ENCODE measurements at places on chromosomes 7 and 10.

GRCh38 chr10:59865101-59865500 is 41.3 kb downstream of the CCDC6 start:
- no peak for DNase-seq

GRCh38 chr10:48317321-48317990 is 11.0 kb downstream of the MAPK8 start:
- DNase-seq = no peak

GRCh38 chr10:661597-662222 is 27.8 kb downstream of the DIP2C start:
- no peak for DNase-seq

GRCh38 chr10:102988404-102989314 is 70.6 kb downstream of the CNNM2 start:
- DNase-seq = no peak

DNA sequence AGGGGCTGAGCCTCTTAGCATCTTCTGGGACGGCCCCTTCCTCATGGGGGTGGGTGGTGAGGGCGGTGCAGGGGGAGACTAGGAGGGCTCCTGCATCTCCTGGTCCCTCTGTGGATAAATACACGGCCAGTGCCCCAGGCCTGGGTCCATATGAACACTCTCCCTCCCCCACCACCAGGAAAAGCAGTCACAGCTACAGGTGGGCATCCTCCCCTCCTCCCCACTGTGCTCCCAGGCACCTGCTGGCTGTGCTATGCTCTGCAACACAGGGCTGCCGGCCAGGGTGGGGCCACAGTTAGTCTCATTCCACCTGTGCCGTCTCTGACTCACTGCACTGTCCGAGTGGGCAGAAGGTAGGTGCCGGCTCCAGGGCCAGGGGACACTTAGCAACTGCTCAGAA is 87.3 kb upstream of the INSIG1 start:
- no peak for DNase-seq

- DNase-seq = no peak
Measured at GRCh38 chr10:98405422-98405821, 9.6 kb downstream of the PYROXD2 start.

GRCh38 chr10:62437696-62438095 is 63.5 kb downstream of the ZNF365 start:
- DNase-seq = no peak

GRCh38 chr10:10792681-10793080 is 225.0 kb upstream of the CELF2 start:
- no peak for DNase-seq

DNA sequence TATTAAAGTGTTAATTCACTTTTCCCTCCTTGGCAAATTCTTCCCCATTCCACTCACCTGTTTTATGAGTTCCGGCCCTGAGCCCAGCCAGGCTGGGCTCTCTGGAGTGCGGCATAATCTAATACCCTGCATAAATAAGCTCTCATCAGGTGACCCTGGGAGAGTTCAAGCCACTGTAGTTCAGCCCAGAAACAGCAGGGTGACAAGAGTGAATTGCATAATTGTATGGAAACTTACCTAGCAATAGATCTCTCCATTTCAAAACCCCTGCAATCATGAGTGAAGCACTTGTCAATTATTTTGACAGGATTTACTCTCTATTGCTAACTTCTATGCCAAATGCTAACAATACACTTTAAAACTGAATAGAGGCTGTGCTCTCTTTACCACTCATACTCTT is 94.7 kb downstream of the OSBPL3 start:
- DNase-seq = no peak

GRCh38 chr10:78170026-78170475 is 136.4 kb downstream of the RPS24 start:
- DNase-seq = no peak

DNA sequence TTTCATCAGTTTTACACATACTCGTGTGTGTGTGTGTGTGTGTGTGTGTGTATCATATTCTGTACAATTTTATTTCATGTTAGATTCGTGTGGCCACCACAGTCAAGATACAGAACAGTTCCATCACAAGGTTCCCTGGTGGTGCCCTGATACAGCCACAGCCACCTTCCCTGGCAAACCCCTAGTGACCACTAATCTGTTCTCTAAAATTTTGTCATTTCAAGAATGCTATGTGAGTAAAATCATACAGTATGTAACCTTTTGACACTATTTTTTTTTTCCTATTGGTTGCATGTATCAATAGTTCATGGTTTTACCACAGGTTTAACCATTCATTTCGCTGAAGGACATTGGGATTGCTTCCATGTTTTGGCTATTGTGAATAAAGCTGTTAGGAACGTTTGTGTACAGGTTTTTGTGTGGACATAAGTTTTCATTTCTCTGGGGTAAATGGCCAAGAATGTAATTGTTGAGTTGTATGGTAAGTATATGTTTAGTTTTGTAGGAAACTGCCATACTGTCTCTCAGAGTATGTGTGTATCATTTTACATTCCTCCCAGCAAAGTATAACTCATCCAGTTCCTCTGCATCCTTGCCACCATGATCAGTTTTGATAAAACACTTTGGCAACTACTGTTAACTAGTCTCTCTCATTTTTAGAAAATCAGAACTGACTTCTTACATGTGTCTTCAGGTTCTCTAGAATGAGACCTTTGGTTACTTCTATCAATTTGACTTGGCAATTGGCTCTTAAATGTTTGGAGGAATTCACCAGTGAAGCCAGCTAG is 20.6 kb downstream of the KLHDC10 start:
- DNase-seq = no peak

DNA sequence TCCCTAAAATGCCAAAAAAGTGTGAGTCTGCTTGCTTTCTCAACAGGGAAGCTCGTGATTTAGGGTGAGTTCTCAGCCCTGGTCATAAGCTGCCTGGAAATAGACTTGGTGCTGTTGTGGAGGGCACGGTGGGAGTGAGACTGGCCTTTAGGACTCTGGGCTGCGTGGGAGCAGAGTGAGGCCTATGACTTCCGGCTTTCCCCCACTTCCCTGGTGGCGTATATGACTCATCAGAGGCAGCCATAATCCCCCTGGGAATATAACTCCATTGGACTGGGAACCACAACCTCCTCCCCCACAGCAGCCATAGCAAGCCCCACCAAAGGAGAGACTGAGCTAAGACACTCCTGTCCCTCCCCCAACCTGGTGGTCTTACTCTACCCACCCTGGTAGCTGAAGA is 95.0 kb downstream of the PON1 start:
- DNase-seq = no peak

DNA sequence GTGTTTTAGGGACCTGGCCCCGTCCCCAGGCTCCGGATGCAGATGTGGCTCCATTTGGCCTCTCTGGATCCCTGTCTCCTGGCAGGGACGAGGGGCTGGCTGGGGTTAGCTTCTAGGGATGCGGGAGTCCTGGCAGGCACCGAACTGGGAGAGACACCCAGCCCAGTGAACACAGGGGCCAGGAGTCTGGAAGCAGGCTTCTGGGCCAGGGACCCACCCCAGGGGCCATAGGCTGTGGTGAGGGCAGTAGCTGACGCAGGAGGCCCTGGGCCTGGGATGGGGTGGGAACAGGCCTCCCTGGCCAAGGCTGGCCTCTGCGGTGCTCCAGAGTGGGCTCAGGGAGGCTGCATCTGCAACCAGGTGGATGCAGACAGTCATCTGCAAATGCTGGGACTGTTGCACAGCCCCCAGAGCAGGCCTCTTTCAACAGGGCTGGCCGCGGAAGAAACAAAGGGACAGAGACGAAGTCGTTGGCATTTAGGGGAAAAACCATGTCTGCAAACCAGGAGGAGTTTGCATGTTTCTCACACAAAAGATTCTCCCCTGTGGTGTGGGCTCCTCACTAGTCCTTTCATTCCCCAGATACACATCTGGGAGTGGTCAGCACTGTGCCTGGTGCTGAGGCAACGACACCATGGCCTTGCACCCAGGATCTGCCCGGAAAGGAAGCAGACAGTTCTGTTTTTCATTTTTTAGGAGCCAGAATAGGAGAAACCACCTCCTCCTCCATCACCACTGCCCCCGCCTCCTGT is 36.4 kb upstream of the ZNF488 start:
- DNase-seq = no peak

DNA sequence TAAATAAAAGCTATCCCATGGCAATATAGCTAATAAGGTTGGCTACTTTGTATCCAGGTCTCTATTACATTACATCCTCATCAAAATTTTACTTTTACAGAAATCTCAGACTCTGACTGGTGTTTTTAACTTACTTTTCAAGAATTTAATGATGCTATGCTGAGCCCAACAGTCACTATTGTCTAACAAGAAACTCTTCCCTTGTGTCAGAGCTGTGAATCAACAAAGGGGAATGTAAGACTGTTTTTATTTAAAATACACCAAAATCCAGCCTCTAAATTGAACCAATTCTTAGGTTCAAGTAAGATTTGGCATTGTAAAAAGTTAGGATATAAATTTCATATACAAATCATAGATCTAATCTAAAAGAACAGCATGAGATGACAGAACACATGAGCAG is 7.0 kb downstream of the RTKN2 start:
- DNase-seq = no peak

- no peak for DNase-seq
Measured at GRCh38 chr7:27316311-27316710, 73.7 kb downstream of the EVX1 start.

DNA sequence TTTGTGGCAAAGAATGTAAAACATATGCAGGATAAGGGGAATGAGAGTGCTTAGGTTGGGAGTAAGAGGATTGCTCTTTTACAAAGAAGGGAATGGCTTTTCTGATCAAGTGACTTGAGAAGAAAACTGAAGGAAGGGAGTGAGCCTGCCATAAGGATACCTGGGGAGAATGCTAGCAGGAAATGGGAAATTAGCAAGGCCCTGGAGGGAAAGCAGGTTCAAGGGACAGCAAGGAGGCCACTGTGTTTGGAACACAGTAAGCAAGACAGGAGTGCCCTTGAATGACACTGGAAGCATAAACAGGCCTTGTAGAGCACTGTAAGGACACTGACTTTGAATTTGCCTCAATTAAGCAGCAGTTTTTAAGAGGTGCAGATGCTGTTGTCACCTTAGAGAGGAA is 1069.9 kb downstream of the DNAJB9 start:
- no peak for DNase-seq

GRCh38 chr7:65953890-65954450 is 28.0 kb downstream of the GUSB start:
- no peak for DNase-seq

GRCh38 chr7:4808026-4808425 is 32.6 kb downstream of the AP5Z1 start:
- no peak for DNase-seq

GRCh38 chr10:42769673-42770072 is 12.9 kb upstream of the BMS1 start:
- DNase-seq = no peak

GRCh38 chr10:95467162-95467599 is 94.0 kb downstream of the SORBS1 start:
- no peak for DNase-seq

- DNase-seq = no peak
Measured at GRCh38 chr7:112205343-112206237, 609 bp downstream of the DOCK4 start.

GRCh38 chr7:142030294-142030693 is 34.6 kb downstream of the MGAM start:
- no peak for DNase-seq

- no peak for DNase-seq
Measured at GRCh38 chr10:74379474-74379873, 228.5 kb downstream of the ADK start.

GRCh38 chr7:111865430-111865829 is 303.1 kb upstream of the IMMP2L start:
- no peak for DNase-seq

DNA sequence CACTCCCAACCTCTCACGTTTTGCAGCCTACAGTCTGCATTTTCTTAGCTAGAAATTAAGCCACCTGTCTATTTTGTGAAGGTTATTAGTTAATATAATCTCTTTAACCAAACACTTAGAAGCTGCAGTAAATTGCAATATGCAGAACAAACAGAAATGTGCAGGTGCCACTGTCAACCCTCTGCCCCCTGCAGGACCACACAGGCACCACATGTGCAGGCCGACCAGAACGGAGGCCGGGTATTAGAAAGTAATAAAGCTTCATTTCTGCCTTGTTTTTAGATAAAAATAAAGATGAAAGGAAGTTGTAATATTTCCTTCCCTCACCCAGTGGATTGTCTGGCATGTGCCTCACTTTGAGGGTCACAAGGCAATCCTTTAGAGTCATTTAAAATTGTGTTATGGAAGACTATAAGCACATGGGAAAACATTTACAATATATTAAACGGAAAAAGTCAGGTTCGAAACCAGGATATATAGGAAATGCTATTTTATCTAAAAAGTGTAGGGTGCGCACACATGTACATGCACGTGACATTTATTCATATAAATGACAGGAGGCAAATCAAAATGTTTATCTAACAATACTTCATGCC is 158.2 kb downstream of the ARHGAP12 start:
- no peak for DNase-seq

- DNase-seq = no peak
Measured at GRCh38 chr7:128035712-128036111, 4.5 kb upstream of the LRRC4 start.

GRCh38 chr7:155418941-155419755 is 38.8 kb upstream of the EN2 start:
- DNase-seq = no peak

GRCh38 chr10:74056050-74056818 is 58.3 kb downstream of the VCL start:
- no peak for DNase-seq

- no peak for DNase-seq
Measured at GRCh38 chr10:378930-379704, 243.9 kb downstream of the ZMYND11 start.

GRCh38 chr7:91465595-91466061 is 201.4 kb downstream of the FZD1 start:
- no peak for DNase-seq

- DNase-seq = no peak
Measured at GRCh38 chr7:140883378-140883777, 41.4 kb downstream of the BRAF start.

DNA sequence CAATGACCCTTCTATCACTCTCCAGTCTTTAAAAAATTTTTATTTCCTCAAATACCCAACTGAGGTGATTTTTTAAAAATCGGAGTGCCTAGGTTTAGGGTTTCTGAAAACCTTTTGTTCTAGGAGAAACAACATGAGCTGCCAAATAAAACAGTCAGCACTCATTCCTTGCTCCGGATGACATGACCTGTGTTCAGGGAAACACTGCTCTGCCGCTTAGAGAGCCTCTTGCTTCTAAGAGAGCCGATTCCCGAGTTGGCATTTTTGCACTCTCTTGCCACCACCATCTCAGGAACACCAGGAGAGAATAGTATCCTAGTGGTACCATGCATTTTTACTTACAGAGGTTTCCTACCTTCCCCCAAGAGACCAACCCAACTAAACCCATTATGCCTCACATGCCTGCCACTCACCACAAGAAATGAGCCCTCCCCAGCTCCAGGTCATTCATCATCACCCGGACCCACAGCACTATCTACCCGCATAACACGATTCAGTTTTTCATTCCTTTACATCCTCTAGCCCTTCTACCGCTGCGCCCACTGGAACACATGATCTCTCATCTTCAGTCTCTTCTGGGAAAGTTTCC is 365.4 kb downstream of the THSD7A start:
- DNase-seq = no peak

DNA sequence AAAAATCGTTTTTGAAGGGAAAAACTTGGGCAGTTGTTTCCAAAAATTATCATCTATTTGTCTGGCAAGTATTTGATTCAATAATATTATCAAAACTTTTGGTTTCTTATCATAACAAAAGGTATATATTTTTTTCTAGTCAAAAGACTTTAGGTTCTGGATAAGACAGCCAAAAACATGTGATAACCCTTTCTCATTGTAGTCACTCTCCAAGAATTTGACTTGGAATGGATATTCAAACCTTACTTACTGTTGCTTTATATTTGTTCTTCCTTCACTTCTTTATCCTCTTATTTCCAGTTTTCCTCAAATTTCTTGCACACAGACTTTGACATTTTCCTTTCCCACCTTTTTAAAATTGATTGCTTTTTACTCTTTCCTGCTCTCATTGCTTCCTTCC is 140.9 kb upstream of the FAM3C start:
- no peak for DNase-seq
